Aorta (tissue), 5 donors: ENCODE measurements at places on chromosomes 4 and X. TPM values are rescaled to one million over a fixed set of nuclear protein-coding genes. Genes with fewer than 3 reads are reported as not detected.

DNA sequence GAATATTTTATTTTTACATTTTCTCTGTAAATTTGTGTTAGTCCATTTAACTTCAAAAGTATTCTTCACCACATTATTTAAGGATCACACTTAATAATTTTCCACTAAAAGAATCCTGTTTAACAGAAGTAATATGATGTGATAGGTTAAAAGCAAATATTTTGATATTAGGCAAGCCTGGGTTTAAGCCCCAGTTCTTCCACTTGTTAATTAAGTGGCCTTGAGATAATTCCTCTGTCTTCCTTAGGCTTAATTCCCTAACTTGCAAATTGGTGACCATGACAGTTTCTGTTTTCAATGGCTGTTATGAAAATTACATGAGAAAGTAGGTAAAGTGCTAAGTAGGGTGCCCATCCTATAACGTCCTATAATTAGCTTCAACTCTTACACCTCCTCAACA, 129.9 kb upstream of the ATOH1 start:
- no peak overlapping the region for H3K27ac ChIP-seq
- no peaks in the 10 kb centered on the region for H3K27me3 ChIP-seq
- no peaks in the 10 kb centered on the region for H3K36me3 ChIP-seq
- no peak for DNase-seq
- no peak overlapping the region for H3K4me3 ChIP-seq

GRCh38 chr4:59553063-59553720, 1646.9 kb upstream of the ADGRL3 start:
- H3K36me3 ChIP-seq = no peaks in the 10 kb centered on the region
- DNase-seq = no peak
- H3K4me3 ChIP-seq = peak overlapping the region; percentile 58
- no peaks in the 10 kb centered on the region for H3K27me3 ChIP-seq
- H3K4me1 ChIP-seq = no peaks in the 10 kb centered on the region

GRCh38 chr4:137703195-137703594, 170.9 kb upstream of the PCDH18 start:
- no peaks in the 10 kb centered on the region for H3K36me3 ChIP-seq
- H3K4me1 ChIP-seq = no peaks in the 10 kb centered on the region
- H3K4me3 ChIP-seq = no peak overlapping the region
- H3K27ac ChIP-seq = no peak overlapping the region
- no peaks in the 10 kb centered on the region for H3K27me3 ChIP-seq

- H3K27ac ChIP-seq = no peak overlapping the region
- H3K27me3 ChIP-seq = no peaks in the 10 kb centered on the region
- no peak for DNase-seq
- H3K36me3 ChIP-seq = no peaks in the 10 kb centered on the region
- H3K4me3 ChIP-seq = no peak overlapping the region
- H3K4me1 ChIP-seq = no peaks in the 10 kb centered on the region
Observed at GRCh38 chr4:174503079-174503715, 19.1 kb downstream of the HPGD start.

DNA sequence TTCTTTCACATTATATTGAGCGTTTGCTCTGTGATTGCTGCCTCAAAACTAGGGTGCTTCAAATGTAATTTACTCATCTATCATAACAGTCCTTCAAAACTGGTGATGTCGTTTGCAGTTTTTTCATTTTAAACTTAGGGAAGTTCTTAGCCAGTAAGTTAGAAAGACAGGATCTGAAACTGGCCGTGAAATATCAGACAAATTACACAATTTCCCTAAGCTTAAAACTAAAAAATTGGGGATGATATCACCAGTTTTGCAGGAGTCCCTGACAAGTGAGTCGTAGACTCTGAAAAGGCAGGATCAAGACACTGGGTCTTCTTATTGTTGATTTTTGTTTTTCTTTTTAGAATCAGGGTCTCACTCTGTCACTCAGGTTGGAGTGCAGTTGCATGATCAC, 44.8 kb downstream of the MOB1B start:
- no peaks in the 10 kb centered on the region for H3K27me3 ChIP-seq
- no peak overlapping the region for H3K4me3 ChIP-seq
- H3K36me3 ChIP-seq = no peaks in the 10 kb centered on the region
- no peak overlapping the region for H3K27ac ChIP-seq
- no peak for DNase-seq
- H3K4me1 ChIP-seq = no peaks in the 10 kb centered on the region

DNA sequence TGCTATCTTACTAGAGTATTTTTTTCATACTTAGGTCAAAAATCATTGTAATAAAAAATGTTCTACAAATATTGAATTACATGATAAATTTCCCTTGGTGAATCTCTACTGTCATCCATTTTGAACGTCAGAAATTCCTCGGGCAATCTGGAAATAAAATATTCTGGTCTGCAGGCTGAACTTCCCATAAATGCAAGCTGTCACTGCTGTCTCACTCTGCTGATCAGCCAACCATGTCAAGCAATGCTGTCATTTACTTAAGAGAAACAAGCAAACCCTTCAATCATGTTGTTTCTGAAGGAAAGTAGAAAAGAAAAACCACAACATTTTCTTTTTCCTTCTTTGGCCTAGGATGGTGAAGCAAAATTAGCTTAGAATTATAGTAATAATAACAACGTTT, 514.2 kb upstream of the GALNT7 start:
- DNase-seq = no peak
- no peaks in the 10 kb centered on the region for H3K27me3 ChIP-seq
- no peak overlapping the region for H3K27ac ChIP-seq

DNA sequence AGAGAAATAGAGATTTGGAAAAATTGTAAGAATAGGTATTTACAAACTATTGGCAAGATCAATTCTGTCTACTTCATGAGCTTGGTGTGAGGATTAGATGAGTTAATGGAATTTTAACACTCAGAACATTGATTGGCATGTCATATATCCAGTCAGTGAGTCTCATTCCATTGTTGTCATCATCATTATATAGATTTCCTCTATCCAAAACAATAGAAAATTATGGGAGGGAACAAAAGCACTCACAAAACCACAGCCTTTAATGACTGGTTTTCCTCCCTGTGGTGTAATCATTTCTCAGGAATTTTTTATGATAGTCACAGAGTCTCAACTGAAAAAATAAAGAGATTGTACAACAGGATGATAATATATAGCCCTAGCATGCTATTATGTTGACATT, 21.1 kb downstream of the KLHL5 start:
- no peak overlapping the region for H3K27ac ChIP-seq
- H3K4me1 ChIP-seq = no peaks in the 10 kb centered on the region
- H3K36me3 ChIP-seq = no peaks in the 10 kb centered on the region
- no peaks in the 10 kb centered on the region for H3K27me3 ChIP-seq
- DNase-seq = no peak

GRCh38 chr4:41795796-41796385, 47.4 kb upstream of the PHOX2B start:
- H3K4me3 ChIP-seq = no peak overlapping the region
- no peaks in the 10 kb centered on the region for H3K4me1 ChIP-seq
- no peaks in the 10 kb centered on the region for H3K36me3 ChIP-seq
- H3K27me3 ChIP-seq = no peaks in the 10 kb centered on the region
- DNase-seq = no peak

DNA sequence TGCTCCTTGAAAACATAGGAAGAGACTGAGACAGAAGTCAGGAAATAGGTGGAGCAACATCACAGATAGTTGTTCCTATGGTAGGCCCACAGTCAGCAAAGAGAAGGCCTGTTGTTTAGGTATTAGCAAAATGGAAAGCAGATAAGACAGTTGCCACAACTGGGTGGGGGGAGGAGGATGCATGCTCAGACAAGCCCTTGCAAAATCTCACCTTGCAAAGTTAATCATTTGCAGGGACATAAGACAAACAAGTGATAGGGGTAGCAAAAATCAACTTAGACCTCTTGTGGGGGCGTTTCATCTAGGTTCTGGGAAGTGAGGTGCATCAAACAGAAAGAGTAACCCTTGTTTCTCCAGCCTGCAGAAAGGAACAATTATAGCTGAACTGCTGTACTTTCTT, 30.7 kb downstream of the SERPINA7 start:
- H3K4me3 ChIP-seq = no peak overlapping the region
- no peaks in the 10 kb centered on the region for H3K27me3 ChIP-seq
- no peaks in the 10 kb centered on the region for H3K4me1 ChIP-seq
- no peak for DNase-seq
- H3K27ac ChIP-seq = no peak overlapping the region

The TREX2 gene
- total RNA-seq = 4.5 TPM
